Stimulated activated CD8-positive, alpha-beta memory T cell treated with anti-CD3 and anti-CD28 coated beads, Interleukin-15, amount 100 ng/mL, for 48 hours (primary cell): ENCODE measurements at places on chromosomes 11 and 22.

GRCh38 chr11:69909561-69910518 lies 90.6 kb upstream of the FGF3 start:
- no peak for DNase-seq

DNA sequence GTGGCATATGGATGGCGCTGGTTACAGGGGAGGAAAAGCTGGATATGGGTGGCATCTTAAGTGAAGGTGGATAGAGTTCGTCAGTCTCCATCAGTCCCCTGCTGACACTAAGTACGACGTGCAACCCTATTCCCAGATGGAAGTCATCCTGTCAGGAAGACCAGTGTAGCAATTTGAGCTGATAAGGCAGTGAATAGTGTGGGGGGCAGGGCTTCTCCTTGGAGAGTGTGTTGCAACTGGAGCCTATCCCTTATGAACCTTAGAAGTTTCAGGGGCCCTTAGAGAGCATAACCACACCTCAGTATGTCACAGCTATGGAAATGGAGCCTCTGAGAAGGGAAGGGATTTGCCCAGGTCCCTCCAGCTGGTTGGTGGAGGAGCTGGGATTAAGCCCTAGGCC lies 36.1 kb upstream of the ANKK1 start:
- no peak for DNase-seq

GRCh38 chr11:3224401-3225057 lies 5.9 kb upstream of the MRGPRG start:
- DNase-seq: no peak

GRCh38 chr11:11078344-11079086 lies 220.7 kb upstream of the ZBED5 start:
- DNase-seq: no peak

DNA sequence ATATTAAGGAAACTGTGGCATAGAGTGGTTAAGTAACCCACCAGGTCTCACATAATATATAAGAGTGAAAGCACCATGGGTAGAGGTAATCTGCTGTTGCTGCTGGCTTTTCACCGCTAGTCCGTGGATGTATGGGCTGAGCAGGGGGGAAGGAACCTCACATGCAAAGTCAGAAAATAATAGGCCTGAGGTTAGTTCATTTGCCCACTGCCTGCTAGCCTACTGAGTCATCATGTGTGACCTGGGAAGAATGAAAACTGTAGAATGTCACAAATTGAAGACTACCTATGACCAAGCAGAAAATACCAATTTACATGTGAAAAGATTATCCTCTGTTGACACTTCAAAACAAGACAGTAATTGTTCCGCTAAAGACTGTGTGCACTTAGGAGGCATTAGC lies 560.1 kb upstream of the FAT3 start:
- DNase-seq: no peak

DNA sequence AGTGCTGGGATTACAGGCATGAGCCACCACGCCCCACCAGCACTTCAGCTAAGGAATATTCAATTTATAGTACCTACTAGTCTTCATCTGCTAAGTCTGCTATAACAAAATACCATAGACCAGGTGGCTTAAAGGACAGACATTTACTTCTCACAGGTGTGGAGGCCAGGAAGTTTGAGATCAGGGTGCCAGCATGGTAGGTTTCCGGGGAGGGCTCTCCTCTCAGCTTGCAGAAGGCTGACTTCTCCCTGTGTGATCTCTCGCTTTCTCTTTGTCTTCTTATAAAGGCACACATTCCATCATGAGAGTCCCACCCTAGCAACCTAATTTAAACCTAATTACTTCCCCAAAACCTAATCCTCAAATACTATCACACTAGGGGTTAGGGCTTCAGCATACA lies 433.0 kb downstream of the INSC start:
- no peak for DNase-seq

DNA sequence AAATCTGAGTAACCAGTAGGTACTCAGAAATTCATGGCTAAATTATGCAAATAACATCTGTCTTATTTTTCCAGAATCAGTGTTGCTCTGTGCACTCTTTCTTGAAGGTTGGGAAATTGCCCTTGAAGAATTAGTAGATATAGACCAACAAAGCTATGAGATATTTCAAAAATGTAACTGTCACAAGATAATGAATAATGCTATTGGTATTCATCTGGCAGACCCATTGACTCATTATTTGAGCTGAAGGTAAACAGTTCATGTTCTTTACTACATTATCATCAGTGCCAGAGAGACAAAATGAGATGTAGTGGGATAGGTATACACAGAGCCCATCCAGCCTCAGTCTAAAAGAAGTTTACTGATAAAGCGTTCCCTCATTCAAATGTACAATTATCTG lies 274.7 kb downstream of the CASP12 start:
- DNase-seq: no peak

DNA sequence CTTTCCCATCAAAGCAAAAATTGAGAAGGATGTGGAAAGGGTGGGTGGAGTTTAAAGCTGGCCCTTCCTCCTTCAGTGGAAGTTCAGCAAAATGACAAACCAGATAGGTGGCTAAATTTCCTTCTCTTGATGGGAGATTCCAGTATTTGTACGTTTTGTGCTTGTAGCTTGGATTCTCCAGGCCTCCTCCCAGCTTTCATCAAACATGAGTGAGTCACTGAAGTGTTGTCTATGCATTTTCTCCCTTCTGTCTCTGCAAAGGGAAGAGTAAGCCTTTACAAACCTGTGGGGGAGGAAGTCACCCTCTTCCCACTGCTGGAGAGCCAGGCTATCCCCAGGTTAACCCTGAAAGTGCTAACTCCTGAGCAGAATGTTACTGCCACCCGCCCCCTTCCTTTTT lies 6.4 kb downstream of the MARK2 start:
- DNase-seq: no peak

DNA sequence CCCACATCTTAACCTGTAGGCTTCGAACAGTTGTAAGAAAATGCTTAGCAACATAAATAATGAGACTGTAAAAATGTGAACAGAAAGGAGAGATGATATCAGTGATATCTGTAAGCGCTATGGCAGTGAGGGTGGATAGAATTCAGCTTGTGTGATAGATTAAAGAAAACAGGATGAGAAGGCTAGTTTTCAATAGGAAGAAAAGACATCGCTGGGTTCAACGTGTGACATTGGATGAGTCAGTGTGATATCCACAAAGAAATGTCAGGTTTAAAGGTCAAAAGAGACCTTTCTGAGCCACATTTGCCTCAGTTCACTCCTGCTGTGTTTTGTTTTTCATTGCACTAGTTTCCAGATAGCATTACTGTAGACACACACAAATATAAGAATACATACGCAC lies 13.7 kb upstream of the RFPL3 start:
- no peak for DNase-seq

DNA sequence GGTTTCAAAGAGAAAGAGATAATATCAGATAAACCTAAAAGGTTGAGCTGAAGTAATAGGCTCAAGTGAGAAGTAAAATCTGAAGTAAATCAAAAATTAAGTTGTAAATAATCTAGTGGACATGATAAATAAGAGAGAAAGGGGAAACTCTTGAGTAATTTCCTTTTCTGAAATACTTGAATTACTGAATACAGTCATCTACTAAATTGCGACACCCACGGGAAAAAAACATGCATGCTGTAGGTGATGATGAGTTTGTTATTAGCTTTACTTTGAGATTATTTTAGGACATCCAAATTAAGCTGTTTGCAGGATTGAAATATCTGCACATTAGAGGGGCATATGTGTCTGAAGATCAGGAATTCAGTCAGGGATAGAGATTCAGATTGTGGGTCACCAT lies 50.0 kb upstream of the CARD18 start:
- no peak for DNase-seq

DNA sequence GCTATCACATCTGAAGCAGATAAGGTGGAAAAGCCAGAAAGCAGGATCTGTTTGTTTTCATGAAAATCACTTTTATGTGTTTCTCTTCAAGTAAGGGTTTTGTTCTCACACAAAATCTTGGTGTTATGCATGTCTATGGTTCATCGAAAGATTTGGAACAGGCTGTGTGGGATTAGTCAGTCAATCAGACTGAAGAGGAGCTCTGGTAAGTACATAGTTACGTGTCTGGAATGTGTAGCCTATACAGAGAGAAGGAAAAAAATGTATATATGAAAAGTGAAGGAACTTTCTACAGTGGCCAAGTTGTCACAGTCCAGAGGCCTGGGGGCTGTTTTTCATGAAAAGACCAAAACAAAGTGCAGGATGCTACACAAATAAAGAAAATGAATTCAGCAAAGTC lies 156.7 kb downstream of the CNTN5 start:
- DNase-seq: no peak

DNA sequence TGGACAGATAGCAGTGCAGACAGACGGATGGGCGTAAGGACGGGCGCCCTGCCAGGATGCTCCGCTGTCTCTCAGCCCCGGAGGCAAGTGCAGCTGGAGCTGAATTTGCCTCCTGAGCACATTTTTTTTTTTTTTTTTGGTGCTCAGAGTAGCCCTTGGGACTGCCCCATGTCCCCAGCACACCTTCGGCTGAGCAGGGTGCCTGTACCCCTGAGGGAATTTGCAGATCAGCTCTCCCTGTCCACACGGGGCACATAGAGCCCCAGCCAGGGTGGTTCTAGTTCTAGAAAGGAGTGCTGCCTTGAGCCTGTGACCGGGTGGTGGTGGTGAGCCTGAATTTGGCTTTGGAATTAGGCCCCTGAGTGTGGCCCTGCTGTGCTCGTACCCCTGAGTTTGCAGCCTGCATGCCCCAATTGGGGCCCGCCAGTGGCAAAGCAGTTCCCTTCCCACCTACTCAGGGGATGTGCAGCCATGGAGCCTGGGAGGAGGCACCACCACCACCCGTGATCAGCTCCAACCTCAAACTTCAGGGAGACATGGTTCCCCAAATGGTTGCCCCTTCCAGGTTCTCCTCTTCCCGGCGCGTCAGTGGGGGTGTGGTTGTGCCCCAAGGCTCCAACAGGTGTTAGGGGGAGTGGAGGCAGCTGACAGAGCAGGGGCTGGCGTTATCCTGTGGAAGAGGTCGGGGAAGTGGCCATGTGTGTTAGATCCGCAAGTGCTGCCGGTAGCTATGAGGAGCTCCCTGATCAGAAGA lies 1232.7 kb downstream of the BRD1 start:
- no peak for DNase-seq

GRCh38 chr22:44437216-44438055 lies 60.6 kb downstream of the RTL6 start:
- DNase-seq: no peak

GRCh38 chr11:112563808-112564207 lies 303.1 kb upstream of the PLET1 start:
- no peak for DNase-seq

DNA sequence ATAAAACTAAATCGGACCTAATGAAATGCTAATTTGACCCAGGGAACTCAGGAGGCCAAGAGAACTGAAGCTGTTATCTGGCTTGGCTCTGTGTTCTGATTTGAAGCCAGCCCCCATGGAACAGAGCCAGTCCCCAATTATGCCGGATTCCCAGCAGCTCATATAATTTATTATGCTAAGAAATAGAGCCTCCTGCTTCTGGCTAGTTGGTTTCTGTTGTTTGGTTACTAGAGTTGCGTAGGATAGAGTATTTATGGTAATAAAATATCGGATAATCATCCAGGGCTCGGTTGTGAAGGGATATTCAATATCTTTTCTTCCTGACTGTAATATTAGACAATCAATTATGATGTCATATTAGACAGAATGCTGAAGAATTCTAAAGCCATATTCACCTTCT lies 120.4 kb upstream of the TTC12 start:
- no peak for DNase-seq

DNA sequence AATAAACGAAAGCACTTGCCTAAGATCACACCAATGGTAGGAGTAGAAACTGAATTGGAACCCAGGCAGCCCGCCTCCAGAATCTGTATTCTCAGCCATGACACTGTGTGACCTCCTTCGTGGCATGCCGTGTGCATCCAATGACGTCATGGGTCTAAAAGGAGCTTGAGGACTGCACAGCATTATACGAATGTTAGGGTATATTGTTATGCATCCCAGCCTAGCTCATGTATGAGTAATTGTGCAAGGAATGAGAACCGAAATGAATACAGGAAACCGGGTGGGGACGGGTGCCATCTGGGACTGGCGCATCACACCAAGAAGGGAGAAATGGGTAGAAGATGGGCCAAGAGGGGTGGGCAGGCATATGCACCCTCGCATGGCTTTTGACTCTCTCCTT lies 12.3 kb upstream of the IGSF9B start:
- no peak for DNase-seq

DNA sequence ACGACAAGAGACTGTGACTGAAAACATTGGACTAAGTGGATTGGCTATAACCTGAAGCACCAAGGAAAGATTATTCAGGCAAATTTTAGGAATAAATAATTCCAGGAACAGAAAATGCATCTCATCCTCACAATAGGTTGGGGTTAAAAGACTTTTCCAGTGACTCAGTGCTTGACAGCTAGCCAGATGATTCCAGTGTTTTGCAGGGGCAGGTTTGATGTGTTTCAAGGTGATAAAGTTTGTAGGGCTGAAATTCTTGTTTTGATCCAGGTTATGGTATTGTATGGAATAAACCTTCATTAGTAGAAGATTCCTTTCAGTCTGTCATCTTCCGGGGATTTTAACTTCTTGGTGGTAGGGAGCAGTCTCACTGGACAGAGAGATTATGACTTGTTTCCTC lies 2.3 kb downstream of the EXT2 start:
- DNase-seq: no peak

- no peak for DNase-seq
Measured at GRCh38 chr11:61762798-61763197, 10.4 kb downstream of the MYRF start.

GRCh38 chr22:23176645-23177027 lies 3.7 kb upstream of the BCR start:
- DNase-seq: no peak

GRCh38 chr11:47577460-47578041 lies 1.2 kb downstream of the KBTBD4 start:
- no peak for DNase-seq

DNA sequence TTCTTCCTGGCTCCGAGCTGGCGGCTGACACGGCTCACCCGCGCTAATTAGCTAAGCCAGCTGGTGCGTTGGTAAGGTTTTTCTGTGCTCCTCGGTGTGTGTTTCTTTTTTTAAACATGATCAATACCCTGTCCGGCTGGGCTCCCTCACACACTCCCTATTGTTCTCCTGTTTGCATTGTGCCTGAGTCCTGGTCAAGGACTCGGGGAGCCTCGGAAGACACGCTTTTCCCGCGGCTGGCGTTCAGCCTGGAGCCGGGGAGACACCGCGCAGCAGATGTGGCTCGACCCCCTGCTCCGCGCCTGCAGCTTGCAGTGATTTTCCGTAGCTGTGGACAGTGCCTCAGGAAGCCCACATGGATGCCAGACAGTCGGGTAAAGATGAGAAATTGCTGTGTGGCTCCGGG lies 454.9 kb upstream of the CADM1 start:
- no peak for DNase-seq

GRCh38 chr22:31739795-31740201 lies 10.1 kb downstream of the PRR14L start:
- no peak for DNase-seq

GRCh38 chr11:613369-613968 lies 2.3 kb downstream of the IRF7 start:
- peak; percentile 70 for DNase-seq

DNA sequence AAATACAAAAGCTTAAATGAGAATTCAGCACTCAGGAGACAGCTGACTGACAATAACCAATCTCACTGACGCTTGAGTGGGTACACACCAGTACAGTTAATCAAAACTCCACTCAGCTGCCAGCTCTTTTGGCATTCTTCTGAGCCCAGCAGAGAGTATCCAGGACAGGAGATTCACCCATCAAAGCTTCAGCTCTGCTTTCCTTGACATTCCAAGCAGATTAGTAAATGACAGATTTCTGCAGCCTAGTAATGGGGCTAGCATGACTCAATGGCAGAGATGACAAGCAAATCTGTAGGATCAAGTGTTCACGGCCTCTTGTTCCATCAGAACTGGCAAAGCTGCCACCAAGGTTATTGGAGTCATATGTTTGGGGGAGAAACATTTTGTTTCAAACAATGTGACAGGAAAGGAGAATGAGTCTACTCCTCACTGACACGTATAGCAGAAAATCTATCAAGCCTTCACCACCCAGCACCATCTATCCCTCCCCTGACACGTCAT lies 420.0 kb downstream of the DYNC2H1 start:
- DNase-seq: no peak
